ENCODE measurements at places on chromosomes 2 and 18.

DNA sequence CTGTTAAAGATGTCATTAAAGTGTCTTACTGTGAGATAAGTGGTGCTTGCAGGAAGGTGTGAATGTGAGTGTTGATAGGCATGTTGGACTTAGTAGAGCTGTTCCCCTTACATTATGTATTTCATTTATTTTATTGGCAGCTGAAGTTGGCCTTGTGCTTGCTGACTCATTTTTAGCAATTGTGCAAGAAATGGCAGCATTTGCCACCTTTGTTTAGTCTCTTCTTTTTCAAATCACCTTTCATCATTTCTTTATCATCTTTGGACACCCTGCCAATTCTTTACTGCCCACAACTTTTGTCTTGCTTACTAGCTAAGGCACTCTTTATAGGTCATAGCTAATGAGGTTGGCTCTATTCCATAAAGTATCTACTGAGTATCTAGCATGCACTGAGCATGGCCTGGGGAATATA, 130.3 kb upstream of the LYPD6 start:
- no peak for DNase-seq

DNA sequence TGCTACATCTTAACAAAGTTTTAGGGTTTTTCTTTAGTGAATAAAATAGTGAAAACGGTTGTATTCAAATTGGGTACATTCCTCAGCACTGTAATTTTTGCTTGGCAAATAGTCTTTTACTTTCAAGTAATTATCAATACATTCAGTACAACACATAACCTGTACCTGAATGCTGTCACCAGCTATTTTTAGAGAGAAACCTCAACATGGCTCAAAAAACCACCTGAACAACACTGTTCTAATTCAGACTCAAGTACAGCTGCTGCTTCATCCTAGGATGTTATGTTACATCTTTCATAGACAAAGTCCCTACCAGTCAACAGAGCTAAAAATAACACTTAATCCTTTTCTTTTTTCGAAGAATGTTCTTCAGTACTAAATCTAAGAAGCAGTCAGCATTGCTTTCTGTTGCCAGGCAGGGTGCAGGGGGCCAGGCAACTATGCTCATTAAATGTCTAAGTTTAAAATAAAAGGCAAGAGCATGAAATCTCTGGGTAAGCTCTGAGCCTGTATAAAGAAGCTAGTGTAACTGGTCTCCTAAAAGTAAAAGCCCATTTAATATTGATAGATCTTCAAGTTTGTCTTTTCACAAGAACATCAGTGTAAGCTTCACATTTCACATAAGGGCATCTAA, 20.5 kb downstream of the PDIA6 start:
- DNase-seq = no peak

- DNase-seq = no peak
These were observed 448.7 kb upstream of the HNRNPA3 start for GRCh38 chr2:176763851-176764404.

- DNase-seq = no peak
These were observed 81.5 kb downstream of the ACOXL start for GRCh38 chr2:110813896-110814295.

GRCh38 chr2:25029183-25029554, 12.7 kb upstream of the EFR3B start:
- no peak for DNase-seq

- no peak for DNase-seq
These were observed 23.8 kb upstream of the TXNDC2 start for GRCh38 chr18:9861933-9862332.

GRCh38 chr2:186059096-186059495, 320.5 kb downstream of the FSIP2 start:
- peak; percentile 44 for DNase-seq

- peak; percentile 53 for DNase-seq
These were observed 22.3 kb downstream of the KLF7 start for GRCh38 chr2:207143215-207144172.

- no peak for DNase-seq
These were observed 147.5 kb downstream of the NCKAP5 start for GRCh38 chr2:133420788-133421187.

- no peak for DNase-seq
These were observed 118.8 kb downstream of the CTIF start for GRCh38 chr18:48657447-48658120.

DNA sequence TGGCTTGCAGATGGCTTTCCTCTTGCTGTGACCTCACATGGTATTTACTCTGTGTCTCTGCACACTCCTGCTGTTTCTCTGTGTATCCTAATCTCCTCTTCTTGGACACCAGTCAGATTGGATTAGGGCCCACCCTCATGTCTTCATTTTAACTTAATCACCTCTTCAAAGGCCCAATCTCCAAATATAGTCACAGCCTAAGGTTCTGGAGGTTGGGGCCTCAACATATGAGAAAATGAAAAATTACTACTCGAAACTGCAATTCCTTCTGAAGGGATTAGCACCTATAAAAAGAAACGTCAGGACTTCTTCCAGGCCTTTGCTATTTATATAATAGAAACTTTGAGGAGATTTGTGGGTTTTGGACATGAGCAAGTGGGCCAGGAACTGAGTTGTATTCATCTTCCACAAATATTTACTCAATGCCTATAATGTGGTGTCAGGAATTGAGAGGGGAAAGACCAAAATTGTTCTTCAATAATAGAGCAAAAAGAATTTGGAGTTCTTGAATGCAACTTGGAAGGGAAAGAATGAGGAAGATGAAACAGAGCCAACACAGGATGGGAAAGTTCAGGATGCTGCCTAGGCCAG, 270.0 kb upstream of the FN1 start:
- no peak for DNase-seq

GRCh38 chr2:8090748-8091700, 590.8 kb upstream of the ID2 start:
- no peak for DNase-seq

- DNase-seq = no peak
These were observed 64.7 kb downstream of the CCDC148 start for GRCh38 chr2:158391876-158392275.

GRCh38 chr18:46372670-46373069, 268.5 kb downstream of the HAUS1 start:
- no peak for DNase-seq

DNA sequence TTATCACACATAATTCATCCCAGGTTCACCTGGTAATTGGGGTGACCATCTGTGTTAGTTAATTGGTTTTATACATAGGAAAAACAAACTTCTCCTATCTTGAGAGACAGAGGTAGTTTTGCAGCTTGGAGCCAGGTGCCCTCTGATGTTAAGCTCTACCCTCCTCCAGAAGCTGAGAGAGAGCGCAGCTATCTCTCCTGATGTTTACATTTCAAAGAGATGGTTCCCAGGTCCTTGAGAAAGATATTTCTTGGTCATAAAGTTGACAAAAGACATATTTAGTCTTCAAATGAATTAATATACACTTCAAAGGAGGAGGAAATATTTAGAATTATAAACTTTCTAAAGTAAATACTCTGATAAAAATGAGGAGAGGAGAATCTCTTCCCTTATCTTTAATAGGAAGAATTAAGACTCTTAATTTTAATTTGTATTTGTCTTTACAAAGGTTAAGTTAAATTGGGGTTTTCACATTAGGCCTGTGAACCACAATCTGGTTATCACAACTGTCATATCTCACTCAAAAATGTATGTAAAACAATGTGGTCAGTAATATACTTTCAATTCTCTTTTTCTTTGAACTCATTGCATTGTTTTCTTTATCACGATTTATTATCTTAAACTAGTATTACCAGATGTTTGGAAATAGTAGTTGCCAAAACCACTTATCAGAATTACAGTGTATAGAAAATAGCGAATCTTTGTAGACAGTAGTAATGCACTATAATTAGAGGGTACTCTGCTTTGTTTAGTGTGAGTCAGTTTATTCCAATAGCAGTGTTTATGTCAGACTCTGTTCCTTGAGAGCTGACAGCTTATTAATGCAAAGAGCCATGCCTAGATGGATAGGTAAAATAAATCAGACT, 26.8 kb downstream of the SERPINB4 start:
- no peak for DNase-seq

- DNase-seq = no peak
These were observed 75.1 kb downstream of the FSIP2 start for GRCh38 chr2:185813707-185814106.

DNA sequence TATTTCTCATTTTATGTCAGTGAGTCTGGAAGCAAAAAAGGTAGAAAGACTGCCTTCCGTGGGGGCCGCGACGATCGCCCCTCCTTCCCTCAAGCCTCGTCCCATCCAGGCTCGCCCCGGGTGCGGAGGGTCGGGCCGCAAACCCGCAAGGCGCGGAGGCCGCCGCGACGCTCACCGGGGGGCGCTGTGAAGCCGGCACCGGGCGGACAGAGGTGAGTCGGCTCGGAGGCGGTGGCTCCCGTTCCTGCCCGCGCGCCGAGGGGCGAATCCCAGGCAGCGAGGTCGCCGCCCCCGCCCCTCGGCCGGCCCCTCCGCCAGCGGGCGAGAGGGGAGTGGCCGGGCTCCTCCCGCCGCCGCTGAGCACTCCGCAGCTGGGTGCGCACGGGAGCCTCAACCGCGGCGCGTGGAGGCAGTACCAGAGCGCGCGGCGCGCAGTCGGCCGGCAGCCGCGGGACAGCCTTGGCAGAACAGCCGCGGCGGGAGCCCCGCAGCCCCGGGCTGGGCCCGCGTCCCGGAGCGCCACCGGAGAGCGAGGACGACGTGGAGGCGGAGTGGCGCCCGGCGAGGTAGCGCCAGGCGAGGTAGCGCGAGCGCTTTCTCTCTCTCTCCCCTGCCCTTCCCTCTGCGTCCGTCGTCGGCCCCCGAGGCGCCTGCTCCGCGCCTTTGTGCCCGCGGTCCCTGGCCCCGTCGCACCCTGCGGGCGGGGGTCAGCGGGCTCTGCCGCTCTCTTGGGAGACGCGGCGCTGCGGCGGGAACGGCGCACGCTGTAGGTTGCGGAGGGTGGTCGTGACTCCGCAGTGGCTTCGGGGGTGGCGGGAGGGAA, at the start of gene MYO1B:
MYO1B (plus strand) TSS at position 359 of the 823 bp plus-strand sequence. CDS start 31,492 bp downstream, outside the sequence.
- DNase-seq = peak; percentile 69

DNA sequence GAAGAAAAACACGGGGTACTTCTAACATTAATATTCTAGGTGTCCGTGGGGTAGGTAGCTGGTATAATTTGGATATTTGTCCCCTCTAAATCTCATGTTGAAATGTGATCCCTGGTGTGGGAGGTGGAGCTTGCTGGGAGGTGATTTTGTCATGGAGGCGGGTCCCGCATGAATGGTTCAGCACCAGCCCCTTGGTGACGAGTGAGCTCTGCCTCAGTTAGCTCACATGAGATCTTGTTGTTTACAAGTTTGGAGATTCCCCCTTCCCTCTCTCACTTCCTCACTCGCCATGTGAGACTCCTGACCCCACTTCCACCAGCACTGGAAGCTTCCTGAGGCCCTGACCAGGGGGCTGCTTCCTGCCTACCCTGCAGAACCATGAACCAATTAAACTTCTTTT, 35.4 kb upstream of the DNER start:
- DNase-seq = no peak

DNA sequence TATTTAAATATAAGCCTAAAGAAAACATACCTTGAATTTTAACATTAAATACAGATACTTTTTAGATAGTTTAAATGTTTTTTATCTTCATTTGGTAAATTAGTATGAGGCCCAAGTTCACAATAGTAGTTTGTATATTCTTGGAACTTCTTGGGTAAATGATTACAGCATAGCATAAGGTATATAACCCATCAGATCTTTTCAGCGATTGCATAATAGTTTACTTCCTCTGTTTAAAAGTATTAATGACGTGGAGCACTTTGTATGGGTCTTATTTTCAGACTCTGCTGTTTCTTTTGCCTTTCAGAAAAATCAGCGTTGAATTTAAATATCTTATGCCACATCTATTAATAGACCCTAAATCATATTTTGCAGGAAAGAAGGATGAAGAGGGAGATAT, 60.2 kb downstream of the CHRNA1 start:
- no peak for DNase-seq

GRCh38 chr2:137872577-137872976, 91.7 kb upstream of the HNMT start:
- DNase-seq = no peak

DNA sequence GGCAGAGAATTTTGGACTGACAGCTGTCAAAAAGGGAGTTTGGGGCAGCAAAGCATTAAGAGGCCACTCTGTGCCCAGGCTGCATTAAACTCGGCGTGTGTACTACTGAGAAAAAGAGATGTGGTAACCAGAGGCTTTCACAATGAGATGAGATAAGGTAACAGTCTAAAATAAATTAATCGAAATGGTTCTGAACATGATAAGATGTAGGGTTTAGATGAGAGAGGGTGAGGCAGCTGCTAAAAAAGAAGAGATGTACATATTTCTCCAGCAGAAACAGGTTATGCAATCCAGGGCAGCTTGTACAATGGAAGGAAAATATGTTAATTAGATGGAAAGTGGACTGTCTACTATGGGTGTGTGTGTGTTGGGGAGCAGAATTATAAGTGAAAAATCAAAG, 39.2 kb upstream of the ACTR3 start:
- no peak for DNase-seq

- DNase-seq = no peak
These were observed 292.4 kb upstream of the SETBP1 start for GRCh38 chr18:44388329-44388728.

DNA sequence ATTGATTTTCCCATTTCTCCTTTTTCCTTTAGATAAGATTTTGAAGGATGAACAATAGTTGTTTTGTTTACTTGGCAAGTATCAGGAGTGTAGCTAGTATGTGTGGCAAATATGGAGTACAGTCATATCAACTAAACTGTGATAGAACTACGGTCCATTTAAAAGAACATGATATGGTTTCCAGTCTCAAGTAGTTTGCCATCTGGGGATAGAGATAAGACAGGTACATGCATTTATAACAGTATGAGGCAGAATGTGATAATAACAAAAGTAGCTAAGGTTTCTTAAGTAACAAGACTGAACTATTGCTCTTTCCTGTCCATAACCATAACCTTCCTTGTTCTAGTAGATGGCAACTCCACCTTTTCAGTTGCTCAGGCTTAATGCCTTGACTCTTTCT, 75.6 kb upstream of the TACR1 start:
- DNase-seq = no peak

- no peak for DNase-seq
These were observed 246.7 kb upstream of the EPHA4 start for GRCh38 chr2:221818616-221819320.

- no peak for DNase-seq
These were observed 31.9 kb downstream of the TWIST2 start for GRCh38 chr2:238879621-238880377.

DNA sequence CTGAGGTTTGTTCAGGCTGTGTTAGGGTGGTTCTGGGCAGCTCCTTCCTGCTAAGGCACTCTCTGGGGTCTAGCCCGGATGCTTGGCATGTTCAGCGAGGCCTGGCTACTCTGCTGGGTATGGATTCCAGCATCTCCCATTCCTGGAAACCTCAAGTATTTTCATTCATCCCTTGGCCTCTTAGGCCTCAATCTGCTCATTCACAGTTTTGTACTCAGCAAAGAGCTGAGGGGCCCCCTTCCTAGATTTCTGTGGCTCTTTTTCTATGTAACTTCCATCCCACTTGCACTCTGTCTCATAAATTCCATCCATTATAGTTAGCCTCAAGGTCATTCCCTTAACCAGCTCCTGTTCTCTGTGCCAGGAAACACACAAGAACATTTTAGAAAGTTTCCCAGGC, 798.8 kb upstream of the HS6ST1 start:
- DNase-seq = no peak

DNA sequence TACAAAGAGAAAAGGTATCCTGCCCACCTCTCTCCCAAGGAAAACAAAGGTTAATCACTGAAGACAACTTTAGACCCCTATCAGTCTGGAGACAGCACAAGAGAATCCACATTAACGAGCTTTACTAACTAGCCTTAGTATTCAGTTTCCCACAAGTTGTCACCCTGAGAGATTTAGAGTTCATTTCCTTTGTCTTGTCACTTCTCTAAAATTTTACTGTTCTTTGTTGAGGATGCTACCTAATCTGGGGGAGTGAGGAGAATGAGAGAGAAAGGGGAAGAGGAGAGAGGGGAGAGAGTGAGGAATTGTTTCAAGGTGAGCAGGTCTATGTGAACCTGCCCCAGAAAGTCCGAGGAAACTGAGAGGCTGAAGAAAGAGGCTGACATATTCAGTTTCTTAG, 28.4 kb downstream of the C2orf76 start:
- no peak for DNase-seq

Data from NCI-H1694 treated with DMSO at 0.1 percent for 48 hours (cell line).